NCI-H1417 (cell line): ENCODE measurements at places on chromosomes 4 and X.

GRCh38 chr4:38179690-38180377, 219.6 kb downstream of the PTTG2 start:
- DNase-seq, result peak; percentile 41

DNA sequence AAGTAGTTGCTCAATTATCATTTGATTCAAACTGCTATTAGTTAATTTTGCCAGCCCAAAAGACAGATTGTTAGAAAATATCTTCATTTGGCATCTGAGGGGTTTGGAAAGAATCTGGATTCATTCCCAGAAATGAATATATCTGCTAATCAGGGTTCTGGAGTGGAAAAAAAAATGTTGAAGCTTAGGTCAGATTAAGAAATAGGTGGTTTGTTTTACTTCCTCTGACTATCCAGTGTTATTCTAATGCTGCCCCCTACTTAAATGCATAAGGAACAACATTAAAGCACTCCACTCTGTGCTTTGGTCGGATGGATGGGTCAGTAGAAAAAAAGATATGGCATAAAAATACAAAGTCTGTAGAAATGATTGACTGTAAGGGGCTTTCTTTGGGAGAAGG, 89.0 kb downstream of the LUZP4 start:
- DNase-seq, result no peak

DNA sequence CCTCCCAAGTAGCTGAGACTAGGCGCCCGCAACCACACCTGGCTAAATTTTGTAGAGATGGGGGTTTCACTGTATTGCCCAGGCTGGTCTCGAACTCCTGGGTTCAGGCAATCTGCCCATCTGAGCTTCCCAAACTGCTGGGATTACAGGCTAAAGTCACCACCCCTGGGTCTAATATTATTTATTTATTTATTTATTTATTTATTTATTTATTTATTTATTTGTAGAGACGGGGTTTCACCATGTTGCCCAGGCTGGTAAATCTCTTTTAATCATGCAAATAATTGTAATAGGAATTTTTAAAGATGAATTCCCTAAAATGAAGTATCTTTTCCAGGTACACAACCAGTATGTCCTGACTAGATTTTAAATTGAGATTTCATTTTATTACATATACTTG, 761.8 kb downstream of the TRAM1L1 start:
- DNase-seq, result no peak

GRCh38 chr4:188876881-188877280, 737.6 kb downstream of the TRIML1 start:
- DNase-seq, result no peak

DNA sequence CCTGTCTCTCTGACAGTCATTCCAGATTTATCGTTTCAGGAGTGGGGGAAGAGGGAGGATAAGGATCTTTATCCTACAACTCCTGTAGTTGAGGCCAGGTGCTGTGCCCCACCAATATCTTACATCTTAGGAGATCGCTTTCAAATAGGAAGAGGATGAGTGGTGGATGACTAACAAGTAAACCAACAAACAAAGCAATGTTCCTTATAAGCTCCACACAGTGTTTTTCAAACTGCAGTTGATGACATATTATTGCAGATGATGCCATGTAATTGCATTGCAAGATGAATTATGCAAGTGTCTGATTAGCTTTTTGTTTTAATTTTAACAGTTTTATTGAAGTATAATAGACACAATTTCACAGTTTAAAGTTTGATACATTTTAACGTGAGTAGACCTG, 35.8 kb upstream of the TMEM164 start:
- no peak for DNase-seq

DNA sequence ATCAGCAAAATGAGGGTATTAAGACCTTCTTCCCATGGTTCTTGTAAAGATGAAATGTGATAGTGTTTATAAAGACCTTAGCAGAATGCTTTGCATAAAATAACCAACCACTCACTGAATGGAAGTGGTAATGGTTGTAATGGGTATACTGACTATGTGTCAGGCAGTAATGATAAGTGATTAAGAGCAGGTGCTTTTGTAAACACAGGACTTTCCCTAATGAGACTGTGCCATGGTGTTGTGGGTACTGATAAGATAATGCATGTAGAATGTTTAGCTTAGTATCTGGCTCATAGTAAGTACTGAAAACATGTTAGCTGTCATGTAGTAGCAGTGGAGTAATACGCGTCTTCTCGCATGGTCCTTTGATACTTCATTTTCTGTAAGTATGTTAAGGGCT, 6.9 kb downstream of the LSM6 start:
- DNase-seq, result no peak

DNA sequence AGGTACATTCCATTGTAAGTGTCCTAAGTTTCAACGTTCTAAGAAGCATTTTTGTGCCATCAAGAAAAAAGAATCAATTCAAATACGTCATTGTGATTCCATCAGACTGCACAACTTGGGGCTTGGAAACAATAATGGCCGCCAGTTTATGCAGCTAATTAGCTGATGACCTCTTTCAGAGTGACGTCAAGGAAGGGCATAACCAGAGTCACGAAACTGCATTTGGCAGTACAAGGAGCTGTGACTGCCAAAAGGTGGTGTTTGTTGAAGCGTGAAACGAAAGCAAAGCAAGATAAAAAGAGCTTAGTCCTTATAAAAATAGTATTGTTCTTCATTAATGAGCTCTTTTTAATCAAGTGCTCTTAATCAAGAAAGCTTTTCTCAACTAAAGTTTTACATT, 81.1 kb upstream of the SH3RF1 start:
- no peak for DNase-seq

DNA sequence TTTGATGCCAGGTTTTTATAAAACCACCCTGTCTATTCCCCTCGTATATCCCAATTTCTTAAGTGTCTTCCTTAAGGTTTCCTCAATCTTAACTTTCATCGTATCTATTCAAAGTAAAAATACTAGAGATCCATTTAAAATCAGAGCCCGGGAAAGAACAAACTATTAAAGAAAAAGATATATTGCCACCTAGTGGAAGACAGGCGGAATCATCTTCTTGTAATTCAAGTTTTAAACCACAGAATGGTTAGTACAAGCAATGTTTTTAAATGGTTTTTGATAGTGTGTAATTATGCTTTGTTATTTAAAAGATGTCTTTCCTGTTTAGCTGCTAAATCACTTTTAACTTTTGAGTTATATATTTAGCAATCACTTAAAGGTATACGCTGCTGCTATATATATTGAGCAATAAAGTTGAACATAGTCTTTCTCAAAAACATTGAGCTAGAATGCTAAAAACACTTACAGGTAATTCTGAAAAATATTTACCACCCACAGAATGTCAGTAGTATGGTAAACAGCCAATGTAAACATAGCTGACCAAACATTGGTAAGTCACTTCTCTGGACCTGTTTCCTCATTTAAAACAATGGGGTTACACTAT, 18.2 kb downstream of the PRDM8 start:
- no peak for DNase-seq

DNA sequence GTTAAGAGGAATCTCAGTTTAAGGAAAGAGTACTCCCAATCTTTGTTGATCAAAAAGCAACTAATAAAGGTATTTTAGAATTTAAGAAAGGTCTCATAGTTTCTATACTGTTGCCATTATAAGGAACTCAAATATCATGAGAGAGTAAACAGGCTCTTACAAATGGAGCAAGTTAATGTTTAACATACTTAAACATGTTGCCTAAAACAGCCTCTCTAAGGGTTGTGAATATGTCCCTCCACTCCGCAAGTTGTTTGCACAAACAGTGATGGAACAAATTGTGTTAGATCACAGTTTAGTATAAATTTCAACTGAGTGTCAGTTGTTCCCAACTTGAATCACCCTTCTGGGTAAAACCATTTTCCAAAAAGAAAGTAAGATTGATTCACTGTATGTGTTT, 1678.3 kb downstream of the PCDH19 start:
- DNase-seq, result no peak

GRCh38 chrX:14963447-14964236, 90.4 kb downstream of the MOSPD2 start:
- no peak for DNase-seq

DNA sequence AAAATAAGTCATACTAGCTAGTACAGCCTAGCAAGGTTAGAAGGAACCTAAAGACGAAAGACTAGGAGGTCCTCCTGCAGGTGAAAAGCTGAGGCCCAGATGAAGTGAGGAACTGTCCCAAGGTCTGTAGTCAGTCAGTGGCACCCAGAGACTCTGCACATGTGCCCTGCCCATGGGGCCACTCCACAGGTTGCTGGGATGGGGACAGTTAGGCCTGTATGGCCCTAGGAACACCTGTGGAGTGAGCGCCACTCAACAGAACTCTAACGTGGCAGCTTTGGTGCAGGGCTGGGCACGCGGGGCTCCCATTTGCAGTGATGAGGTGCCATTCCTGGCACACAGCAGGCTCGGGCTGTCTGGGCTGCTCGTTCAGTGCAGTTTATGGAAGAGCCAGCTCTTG, 14.8 kb downstream of the ZNF185 start:
- no peak for DNase-seq

GRCh38 chrX:1895583-1895982, 280.7 kb downstream of the ASMT start:
- no peak for DNase-seq

DNA sequence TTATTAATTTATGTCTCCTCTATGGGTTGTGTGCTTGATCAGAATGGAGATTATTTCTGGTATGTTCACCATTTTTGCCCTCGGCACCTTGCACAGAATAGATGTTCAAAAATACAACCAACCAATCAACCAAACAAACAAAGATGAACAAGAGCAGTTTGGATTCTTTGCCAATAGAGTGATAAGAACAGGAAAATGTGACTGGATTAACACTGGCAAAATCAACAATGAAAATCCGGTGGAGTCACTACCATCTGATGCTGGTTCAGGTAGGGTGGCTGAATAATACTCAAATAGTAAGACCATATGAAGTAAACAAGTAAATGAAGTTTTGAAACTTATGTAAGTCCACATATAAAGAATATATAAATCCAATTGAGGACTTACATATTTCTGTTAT, 685.0 kb upstream of the EPHA5 start:
- no peak for DNase-seq

DNA sequence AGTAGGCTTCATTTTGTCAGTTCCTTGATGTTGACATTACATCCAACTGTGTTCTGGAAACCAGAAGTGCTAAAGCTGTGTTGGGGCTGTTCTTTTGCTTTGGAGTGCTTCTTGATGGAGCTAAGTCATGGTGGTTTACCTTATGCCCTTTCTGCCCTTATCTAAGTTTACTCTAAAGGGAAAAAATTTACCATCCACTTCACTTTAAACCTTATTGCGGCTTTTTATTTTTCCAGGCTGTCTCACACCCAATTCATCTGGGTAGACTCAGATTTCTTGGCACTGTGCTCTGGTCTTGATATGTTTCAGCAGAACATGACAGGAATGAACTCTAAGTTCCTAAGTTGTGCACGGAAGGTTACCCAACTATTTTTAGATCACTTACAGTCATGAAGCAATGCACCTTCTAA, 104.7 kb upstream of the TTC29 start:
- DNase-seq, result peak; percentile 50

DNA sequence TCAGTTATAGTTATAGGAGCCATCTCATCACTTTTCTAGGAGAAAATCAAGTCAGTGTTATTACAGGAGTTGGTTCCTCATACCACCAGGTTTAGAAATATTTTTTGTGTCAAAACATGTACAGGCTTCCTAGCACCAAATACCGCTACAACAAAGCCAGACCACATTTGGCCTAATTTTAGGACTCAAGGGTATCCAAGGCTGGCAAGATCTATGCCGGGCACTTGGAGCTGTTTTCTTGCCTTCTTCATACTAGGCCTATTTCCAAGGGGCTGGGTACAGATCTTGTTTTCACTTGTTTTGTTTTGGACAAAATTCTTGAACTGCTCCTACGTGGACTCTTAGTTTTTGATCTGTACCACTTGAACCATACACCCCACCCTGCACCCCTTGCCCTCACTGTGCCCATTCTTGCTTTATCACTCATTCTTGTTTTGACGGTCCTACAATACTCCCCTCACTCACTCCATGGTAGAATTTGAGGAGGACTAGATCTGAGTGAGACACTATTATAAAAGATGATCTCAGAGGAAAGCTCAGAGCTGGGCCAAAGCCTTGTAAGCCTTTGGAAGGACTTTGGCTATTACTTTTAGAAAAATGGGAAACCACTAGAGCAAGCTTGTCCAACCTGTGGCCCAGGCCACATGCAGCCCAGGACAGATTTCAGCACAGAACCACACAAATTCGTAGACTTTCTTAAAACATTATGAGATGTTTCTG, 17.7 kb upstream of the TMEM144 start:
- DNase-seq, result no peak

DNA sequence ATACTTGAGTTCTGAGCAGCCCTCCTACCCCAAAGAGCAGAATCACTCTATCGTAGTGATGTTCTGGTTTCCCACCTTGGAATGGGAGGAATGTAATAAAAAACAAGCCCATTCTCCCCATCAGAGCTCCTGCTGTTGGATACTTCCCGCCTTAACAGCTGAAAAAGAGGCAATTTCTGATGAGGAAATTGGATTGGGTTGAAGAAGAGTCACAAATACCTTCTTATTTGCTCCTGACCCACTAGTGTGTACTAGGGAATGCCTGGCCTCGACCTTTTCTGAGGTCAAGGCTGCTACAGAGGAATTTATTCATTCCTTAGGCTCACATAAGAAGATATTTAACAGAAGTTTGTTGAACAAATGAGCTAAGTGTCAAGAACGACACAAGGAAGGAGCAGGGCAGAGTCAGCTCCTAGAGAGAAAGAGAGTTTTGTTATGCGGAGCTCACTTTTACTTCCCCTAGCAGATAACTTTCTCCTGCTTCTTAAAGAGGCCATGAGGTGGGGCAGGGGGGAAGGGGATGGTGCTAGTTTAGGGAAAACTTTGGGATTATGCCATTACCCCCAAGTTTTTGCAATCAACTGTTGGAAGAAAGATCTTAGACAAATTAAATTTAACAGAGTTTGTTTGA, 273.8 kb upstream of the CLNK start:
- DNase-seq, result no peak

DNA sequence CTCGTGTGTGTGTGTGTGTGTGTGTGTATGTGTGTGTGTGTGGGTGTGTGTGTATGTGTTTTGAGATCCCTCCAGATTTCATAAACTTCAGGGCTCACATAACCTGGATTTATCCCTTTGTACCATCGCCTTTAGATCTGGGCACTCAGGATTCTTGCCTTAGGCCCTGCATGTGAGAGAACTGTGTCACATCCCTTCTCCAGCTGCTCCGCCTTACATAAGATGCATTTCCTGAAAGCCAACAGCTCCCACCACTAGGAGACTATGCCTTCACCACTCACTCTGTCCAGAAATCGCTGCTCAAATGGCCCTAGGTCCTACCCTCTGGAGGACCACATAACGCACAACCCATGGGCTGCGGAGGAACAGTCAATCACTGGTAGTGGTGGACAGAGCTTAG, 348.8 kb downstream of the CCSER1 start:
- no peak for DNase-seq
